HTR-8/SVneo (cell line): ENCODE measurements at places on chromosomes 1 and 21.

- DNase-seq = no peak
These were observed 70.5 kb upstream of the HSPA13 start for GRCh38 chr21:14453339-14454015.

- DNase-seq = no peak
These were observed 1.2 kb upstream of the MKNK1 start for GRCh38 chr1:46605232-46605631.

- DNase-seq = no peak
These were observed 29.3 kb downstream of the ATF3 start for GRCh38 chr1:212637902-212638301.

GRCh38 chr21:33132054-33132453 lies 62.1 kb downstream of the OLIG1 start:
- DNase-seq = no peak

DNA sequence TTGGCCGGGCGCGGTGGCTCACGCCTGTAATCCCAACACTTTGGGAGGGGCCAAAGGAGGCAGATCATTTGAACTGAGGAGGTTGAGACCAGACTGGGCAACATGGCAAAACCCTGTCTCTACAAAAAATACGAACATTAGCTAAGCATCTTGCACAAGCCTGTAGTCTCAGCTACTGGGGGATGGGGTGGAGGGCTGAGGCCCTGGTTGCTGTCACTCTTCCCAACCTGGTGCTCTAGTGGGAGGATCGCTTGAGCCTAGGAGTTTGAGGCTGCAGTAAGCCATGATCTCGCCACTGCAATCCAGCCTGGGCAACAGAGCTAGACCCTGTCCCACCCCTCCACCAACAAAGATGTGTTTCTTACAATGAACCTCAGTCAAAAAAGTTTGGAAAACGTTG lies 2.8 kb downstream of the PHGDH start:
- no peak for DNase-seq

DNA sequence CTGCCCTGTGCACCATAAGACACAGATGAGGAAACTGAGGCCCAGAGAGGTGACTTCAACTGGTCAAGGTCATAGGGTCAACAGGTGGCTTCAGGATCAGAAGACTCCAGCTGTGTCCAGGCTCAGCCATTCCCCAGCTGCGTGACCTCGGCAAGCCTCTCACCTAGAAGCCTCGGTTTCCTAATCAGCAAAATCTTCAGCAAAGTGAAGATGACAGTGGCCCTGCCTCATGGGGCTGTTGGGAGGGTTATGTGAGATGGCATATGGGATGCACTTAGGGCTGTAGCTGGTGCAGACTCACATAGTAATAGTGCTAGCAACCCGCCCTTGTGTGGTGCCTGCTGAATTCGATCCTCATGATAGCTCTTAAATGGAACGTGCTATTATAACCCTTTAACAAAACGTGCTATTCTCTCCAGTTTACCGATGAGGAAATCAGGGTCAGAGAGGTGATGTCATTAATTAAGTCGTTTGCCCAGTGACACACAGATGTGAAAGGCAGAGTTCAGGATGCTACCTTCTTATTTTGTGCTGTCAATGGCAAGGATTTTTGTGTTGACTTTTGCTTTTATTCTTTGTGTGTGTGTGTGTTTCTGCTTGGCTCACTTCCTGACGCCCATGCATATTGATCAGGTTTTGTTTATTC lies 472.9 kb downstream of the MATN1 start:
- no peak for DNase-seq

DNA sequence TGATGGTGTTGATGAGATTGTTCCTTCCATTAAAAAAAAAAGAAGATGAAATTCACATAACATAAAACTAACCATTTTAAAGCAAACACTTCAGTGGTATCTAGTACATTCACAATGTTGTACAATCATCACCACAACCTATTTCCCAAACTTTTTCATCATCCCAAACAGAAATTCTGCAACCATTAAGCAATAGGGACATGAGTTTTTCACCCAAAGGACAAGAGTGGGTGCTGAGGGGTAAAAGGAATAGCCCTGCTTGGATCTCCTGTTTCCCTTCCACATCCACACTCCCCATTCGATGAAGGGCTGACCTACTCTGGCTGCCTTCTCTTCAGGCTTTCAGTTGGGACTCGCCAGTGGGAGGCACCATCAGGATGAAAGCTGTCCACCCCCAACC lies 59.3 kb downstream of the SLC9A1 start:
- DNase-seq = no peak

DNA sequence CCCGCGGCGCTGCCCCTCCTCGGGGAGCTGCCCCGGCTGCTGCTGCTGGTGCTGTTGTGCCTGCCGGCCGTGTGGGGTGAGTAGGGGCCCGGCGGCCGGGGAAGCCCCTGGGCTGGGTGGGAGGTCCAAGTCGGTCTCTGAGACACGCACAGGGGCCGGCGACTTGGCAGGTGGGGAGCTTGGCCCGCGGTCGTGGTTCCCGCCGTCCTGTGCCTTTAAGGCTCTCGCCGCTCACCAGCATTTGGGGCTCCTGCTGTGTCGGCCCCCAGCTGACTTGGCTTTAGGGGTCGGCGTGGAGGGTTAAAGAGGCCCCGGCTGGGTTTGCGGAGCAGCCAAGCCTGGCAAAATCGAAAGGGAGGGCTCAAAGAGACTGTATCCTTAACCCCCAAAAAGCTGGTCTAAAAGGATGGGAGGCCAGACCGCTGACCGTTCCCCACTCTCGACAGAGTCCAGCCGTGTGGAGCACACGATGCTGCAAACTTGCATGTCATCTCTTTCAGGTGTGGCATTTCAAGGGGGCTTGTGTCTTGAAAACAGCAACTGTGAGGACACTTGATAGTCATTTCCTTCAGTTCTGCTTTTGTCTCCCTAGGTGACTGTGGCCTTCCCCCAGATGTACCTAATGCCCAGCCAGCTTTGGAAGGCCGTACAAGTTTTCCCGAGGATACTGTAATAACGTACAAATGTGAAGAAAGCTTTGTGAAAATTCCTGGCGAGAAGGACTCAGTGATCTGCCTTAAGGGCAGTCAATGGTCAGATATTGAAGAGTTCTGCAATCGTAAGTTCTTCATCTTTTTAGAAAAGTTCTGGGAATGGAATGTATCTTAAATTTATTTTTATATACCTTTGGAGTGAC lies 540 bp downstream of the CD55 start:
- DNase-seq = no peak

GRCh38 chr21:34073749-34074282 lies 438 bp downstream of the MRPS6 start:
- DNase-seq = no peak

DNA sequence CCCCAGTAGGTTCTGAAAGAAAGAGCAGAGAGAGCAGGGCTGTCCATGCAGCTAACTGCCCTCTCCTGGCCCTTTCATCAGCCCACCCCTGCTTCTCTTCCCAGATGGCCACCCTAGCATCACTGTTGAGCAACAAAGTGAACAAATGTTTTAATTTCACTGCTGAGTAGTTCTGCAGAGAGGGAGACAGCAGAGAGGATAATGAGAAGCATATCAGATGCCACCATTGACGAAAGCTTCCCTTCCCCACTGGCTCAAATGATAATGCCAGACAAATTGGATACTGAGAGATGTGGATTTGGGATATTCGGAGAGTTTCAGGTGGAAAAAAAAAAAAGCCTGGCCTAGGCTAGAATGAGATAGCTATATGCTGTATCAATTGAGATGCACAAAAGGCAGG lies 46.8 kb downstream of the ZBTB40 start:
- DNase-seq = no peak

- no peak for DNase-seq
These were observed 39.3 kb upstream of the POFUT2 start for GRCh38 chr21:45326891-45327440.

GRCh38 chr1:18575620-18576019 lies 55.0 kb upstream of the PAX7 start:
- DNase-seq = peak; percentile 51
